Activated CD8-positive, alpha-beta T cell treated with anti-CD3 and anti-CD28 coated beads, Interleukin-2, amount 10 ng/mL, durations not matched to agents 7 days and 5 days (primary cell): ENCODE measurements at places on chromosomes 4 and X. TPM values are rescaled to one million over a fixed set of nuclear protein-coding genes. Genes with fewer than 3 reads are reported as not detected.

DNA sequence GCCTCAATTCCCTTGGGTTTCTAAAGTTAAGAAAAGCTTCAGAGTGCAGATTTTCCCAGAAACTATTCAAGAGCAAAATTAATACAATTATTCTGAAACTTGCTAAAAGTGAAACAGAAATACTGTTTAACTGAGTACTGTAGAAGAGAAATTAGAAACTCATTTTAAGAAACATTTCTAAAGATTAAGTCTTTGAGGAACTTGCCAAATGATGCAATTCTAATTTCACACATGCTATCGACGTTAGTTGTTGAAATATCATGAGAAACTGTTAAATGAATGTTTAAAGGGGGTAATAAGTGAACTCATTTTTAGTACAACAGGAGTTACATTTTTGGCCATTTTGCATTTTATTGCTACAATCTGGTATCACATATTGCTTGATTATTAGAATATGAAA, 125.3 kb upstream of the MAOA start:
- H3K4me3 ChIP-seq = no peak overlapping the region
- no peaks in the 10 kb centered on the region for H3K27me3 ChIP-seq

- peaks cover 4% of the 10 kb centered on the region for H3K36me3 ChIP-seq
- H3K27ac ChIP-seq = no peak overlapping the region
Observed at GRCh38 chr4:147693218-147693617, 9.3 kb upstream of the PRMT9 start.

- H3K27me3 ChIP-seq = no peaks in the 10 kb centered on the region
- no peak overlapping the region for H3K27ac ChIP-seq
- peaks cover 5% of the 10 kb centered on the region for H3K4me1 ChIP-seq
- peaks cover 4% of the 10 kb centered on the region for H3K36me3 ChIP-seq
- no peak for DNase-seq
- H3K4me3 ChIP-seq = no peak overlapping the region
Observed at GRCh38 chr4:105352826-105353225, 121.0 kb downstream of the PPA2 start.

GAGE12J gene
- not detected for total RNA-seq

CSAG3 gene
- total RNA-seq = not detected
